ENCODE measurements at places on chromosomes 5 and 9.

DNA sequence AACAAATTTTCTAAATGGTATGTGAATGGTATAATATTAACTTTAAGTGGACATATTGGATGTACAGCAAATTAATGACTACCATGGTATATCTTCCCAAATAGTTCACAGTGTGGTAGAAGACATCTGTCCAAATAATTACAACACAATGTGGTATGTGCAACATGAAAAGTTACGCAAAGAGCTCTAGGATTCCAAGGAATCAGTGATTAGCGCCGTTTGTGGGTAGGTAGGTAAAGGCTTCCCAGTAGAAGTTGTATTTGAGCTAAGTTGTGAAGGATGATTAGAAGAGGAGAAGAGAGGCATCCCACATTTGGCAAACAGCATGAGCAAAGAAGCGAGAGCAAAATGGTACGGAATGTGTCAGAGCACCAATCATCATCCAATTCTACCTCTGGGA is 14.3 kb upstream of the KLF9 start:
- DNase-seq: no peak

GRCh38 chr9:137972355-137972987 is 94.9 kb downstream of the CACNA1B start:
- DNase-seq: no peak

DNA sequence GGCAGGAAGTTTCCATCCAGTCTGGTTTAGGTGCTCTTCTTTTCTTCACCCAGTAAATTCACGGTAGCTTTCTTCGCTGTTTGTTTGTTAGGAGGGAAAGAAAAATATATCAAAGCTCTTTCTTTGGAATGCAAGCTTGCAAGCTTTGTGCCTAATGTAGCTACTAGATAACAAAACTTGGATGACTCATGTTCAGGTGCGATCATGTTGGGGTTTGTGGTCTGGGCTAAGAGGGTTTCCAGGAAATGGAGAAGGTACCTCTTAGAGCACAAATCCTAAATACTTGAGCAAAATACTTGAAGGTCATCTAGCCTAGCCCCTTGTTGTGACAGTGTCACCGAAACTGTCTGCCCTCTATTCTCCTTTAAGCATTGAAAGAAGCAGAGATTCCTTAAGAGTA is 17.7 kb downstream of the SRP19 start:
- no peak for DNase-seq

DNA sequence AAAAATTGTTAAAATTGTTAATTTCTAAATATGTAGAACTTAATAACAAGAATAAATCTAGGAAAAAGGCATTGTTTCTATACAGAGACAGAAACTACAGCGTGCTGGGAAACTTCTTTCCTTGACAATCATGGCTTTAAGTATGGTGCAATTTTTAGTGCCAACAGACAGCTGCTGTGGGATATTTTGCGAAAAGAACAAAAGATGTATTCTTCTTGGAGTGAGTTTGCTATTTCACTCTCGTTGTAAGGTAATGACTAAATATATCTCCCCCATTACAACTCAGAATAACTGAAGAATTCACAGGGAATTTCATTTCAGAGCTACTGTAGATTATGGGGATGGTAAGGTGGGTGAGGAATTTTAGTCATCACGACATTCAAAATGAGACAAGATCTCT is 2055.0 kb upstream of the ACO1 start:
- DNase-seq: no peak

GRCh38 chr9:122262073-122262472 is 2.6 kb downstream of the RBM18 start:
- no peak for DNase-seq

GRCh38 chr5:66239034-66239433 is 94.9 kb downstream of the SREK1 start:
- DNase-seq: no peak

DNA sequence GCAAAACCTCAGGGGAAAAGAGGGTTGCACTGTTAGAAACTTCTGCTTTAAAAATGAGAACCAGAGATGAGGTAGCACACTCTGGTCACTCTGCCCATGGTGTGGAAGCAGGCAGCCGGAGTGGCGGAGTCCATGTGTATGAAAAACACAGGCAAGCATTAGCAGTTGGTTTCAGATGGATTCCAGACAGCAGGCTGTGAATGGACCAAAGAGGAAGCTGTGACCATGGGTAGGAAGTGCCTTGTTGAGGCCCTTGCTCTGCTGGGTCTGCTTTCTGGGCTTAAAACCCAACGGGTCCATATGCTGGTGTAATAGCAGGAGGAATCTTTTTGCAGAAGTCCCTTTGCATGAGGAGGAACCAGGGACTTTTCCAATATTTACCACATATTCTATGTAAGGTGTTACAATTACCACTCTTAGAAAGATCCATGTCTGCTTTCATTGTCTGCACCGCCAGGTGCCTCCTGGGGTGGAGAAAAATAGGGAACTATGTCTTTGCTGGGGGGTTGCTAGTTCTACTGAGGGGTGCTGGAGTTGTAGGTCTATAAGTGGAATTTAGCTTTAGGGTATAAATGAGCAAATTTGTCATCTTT is 77.0 kb downstream of the ANKRD55 start:
- DNase-seq: no peak

DNA sequence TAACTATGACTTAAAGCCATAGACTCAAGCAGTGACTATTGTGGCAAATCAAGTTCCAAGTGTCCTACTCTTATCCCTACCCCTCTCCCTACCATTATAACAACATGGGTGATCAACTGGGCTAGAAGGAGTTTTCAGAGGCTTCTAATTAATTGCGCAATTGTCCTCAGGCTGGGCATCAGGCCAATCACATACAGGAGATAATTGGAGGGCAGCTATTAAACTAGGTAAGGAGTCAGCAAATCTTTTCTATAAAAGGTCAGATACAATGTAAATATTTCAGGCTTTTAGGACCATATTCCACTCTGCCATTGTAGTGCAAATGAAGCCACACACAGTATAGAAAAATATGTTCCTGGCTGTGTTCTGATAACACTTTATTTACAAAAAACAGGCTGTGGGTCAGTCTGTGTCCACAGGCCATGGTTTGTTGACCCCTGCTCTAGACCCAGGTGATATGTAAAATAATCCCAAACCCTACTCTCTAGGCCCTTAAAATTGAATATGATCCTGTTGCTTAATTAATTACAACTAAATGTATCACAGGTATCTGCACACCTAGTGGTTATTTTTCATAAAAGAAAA is 141.4 kb upstream of the PIK3R1 start:
- no peak for DNase-seq

- DNase-seq: no peak
Measured at GRCh38 chr5:76677849-76678472, 38.0 kb upstream of the F2R start.

DNA sequence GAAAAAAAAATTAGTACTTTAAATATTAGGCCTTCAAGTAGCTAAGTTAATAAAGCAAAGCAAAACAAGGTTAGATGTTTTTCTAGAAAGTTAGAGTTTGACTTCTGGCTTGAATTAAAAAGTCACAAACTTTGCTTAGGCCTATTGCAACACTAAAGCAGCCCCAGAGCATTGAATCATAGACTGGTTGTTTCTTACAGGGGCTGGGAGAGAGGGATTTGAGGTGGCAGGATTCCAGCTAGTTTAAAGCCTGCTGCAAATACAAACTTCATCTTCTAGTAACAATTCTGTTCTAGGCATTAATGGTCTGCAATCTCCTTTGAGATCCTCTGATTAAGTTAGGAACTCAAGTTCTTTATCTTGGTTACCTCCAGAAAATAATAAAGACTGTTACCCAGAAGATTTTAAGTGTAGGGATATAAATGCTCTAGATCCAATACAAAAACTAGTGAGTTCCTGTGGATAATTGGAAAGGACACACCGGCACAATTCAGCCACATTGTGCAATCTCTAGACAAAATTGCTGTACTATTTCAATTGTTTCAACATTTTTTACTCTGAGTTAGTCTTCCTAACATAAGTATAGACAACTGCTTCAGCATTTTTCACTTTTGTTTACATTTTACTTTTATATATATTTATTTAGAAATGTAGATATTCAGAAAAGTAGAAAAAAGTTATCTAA is 12.6 kb downstream of the OR13C5 start:
- DNase-seq: no peak

GRCh38 chr5:107502676-107503060 is 168.1 kb downstream of the EFNA5 start:
- DNase-seq: no peak

- DNase-seq: no peak
Measured at GRCh38 chr9:118170032-118170955, 466.1 kb downstream of the TLR4 start.

GRCh38 chr9:2053883-2054845 is 39.0 kb downstream of the SMARCA2 start:
- DNase-seq: no peak

GRCh38 chr5:139399501-139400121 is 4.3 kb downstream of the SPATA24 start:
- DNase-seq: no peak
